ENCODE measurements at places on chromosomes 7 and 10. TPM values are rescaled to one million over a fixed set of nuclear protein-coding genes. Genes with fewer than 3 reads are reported as not detected.

- H3K27me3 ChIP-seq: no peaks in the 10 kb centered on the region
- no peaks in the 10 kb centered on the region for H3K36me3 ChIP-seq
- peak; percentile 74 for DNase-seq
- peak overlapping the region; percentile 93 for H3K27ac ChIP-seq
- H3K4me1 ChIP-seq: no peaks in the 10 kb centered on the region
These were observed 207.6 kb upstream of the KLF14 start for GRCh38 chr7:130941322-130942210.

DNA sequence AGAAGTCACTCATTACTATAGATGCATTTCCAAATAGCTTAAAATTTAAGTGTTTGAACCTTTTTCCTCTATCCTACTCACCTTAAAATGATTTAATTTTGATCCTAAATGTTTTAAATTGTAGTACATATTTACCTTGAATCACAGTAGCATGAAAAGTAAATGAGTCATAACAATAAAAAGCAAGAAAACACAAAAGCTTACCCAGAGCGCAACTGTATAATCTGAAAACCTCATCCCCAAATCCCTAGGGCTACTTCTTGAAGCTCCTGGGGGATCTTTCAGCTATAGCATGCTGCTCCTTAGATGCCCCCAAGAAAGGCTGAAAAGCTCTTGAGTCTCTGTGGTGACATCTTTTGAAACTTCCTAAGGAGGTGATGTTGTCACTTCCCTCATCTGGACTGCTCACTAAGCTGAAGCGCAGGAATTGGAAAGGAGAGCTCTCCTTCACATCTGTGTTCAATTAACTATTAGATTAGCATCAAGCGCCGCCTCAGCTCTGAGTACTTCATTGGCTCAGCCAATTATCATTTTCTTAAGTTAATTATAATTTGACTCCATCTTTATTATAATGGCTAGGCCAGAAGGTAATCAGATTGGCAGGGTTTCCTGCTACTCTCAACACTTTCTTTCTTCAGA is 60.2 kb downstream of the SEMA3E start:
- H3K4me1 ChIP-seq: no peaks in the 10 kb centered on the region
- H3K36me3 ChIP-seq: no peaks in the 10 kb centered on the region

DNA sequence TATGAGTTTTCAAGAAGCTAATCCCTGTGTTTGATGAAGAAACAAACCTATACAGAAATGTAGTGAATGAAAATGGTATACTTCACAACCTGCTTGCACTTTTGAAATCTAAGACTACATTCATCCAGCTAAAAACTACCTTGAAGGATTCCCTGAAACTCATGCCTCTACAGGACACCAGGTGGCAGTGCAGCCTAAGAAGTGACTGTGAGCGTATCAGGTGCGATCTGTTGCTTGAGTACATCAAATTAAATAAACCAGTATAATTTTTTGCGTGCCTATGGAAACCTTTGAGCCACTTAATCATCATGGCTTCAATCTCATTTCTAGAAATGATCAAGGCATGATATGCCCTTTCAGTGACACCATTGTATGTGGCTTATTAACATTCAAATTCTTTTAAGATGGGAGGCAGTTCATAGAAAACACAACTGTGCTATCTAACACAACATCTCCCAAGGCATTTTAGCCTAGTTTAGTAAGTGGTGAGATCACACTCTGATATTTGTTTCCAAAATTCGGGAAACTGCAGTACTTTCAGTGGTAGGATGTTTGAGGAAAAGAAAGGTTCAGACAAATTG is 57.4 kb downstream of the PPP1R17 start:
- no peaks in the 10 kb centered on the region for H3K27me3 ChIP-seq
- H3K4me1 ChIP-seq: no peaks in the 10 kb centered on the region
- peak; percentile 53 for DNase-seq
- no peak overlapping the region for H3K4me3 ChIP-seq
- H3K27ac ChIP-seq: no peak overlapping the region
- no peaks in the 10 kb centered on the region for H3K36me3 ChIP-seq

PROSER2 gene
- 14.3 TPM for total RNA-seq

SNCG gene
- total RNA-seq: 86.6 TPM
